ENCODE measurements at places on chromosomes 7 and 10.

DNA sequence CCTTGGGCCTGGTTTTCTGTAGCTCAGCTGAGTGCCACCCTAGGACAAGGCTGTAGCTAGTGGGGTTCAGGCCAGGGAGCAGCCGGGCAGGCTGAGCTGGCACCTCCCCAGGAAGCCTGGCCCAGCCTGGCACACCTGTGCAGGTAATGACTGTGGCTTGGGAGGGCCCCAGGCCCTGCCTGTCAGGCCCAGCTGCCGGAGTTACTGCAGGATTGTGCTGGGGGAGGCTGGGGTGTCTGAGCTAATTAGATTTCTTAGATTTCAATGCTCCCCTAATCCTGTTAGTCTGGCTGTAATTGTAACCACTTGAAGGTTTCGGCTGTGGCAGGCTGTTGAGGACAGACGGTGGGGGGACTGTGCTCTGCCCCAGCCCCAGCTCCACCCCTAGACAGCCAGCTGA is 6.0 kb downstream of the ZMIZ1 start:
- DNase-seq, result no peak

- peak; percentile 49 for DNase-seq
These were observed 111.8 kb upstream of the CNTNAP2 start for GRCh38 chr7:146004805-146005204.

- no peak for DNase-seq
These were observed 20.2 kb downstream of the DPYSL4 start for GRCh38 chr10:132206806-132207535.

- no peak for DNase-seq
These were observed 10.2 kb downstream of the VENTX start for GRCh38 chr10:133247681-133248333.

GRCh38 chr7:20233362-20233761 is 16.2 kb upstream of the MACC1 start:
- DNase-seq, result no peak

DNA sequence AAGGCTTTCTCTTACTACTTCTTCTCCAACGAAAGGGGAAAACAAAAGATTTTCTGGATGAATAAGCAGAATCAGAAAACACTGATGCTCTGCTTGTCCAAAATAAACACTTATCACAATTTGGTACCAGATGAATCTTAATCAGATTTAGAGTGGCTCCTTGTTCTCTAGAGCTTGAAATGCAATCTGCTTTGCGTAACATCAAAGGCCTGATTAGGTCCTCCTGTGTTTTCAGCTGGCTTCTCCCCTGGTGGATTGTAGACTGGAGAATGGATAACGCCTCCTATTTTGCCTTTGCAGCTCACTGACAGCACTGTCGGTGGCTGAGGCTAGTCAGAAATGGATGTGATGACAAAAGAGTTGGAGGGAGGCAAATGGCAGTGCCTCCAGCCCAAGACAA is 91.2 kb downstream of the FAM13C start:
- no peak for DNase-seq

DNA sequence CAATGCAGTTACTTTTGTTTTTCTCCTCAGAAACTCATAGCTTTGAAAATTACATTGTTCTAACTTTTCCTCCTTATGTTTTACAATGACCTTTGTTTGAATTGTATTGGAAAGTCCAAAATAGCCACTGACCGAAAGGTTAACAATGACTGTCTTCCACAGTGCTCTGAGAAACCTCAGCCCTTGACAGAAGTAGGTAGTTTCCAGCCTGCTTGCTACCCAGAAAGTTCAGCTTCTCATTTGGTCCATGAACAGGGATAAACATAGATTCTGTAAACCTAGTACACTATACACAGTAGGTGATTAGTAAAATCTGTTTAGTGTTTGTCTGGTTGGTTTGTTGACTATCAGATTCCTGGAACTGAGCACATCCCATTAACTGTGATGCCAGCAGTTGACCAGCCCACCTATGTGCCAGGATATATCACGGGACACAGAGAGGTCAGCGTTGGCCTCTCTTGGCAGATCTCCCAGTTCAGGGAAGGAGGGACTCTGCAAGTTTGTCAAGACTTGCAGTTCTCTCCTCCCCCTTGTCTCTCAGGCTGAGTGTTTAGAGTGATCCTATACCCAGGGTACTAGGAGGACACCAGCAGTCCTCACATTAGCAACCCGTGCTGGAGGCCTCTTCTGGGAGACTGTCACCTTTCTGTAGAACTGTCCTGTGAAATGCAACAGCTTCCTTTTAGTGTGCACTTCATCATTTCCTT is 297.6 kb downstream of the ARHGAP12 start:
- no peak for DNase-seq

- peak; percentile 84 for DNase-seq
These were observed 208.4 kb downstream of the TPST1 start for GRCh38 chr7:66413379-66414114.

- peak; percentile 6 for DNase-seq
These were observed 34.0 kb downstream of the PRKAR2B start for GRCh38 chr7:107078517-107078966.

DNA sequence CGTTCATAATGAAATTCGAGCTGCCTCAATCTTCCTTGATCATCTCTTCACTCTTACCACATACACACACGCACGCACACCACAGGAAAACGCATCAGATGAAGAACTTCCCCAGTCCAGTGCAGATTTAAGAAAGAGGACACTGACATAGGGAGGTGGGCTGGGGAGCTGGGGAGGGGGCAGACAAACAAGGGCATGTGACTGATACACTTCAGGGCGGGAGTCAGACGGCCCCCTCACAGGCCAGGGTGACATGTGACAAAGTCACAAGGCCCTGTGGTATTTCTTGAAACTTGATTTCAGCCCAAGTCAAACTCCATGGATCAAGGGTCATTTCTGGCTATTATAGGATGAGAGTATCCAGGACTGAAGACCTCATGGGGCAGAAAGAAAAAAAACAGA is 82.6 kb downstream of the KCNMA1 start:
- no peak for DNase-seq

- peak; percentile 80 for DNase-seq
These were observed 239.0 kb downstream of the REEP3 start for GRCh38 chr10:63760034-63760707.

DNA sequence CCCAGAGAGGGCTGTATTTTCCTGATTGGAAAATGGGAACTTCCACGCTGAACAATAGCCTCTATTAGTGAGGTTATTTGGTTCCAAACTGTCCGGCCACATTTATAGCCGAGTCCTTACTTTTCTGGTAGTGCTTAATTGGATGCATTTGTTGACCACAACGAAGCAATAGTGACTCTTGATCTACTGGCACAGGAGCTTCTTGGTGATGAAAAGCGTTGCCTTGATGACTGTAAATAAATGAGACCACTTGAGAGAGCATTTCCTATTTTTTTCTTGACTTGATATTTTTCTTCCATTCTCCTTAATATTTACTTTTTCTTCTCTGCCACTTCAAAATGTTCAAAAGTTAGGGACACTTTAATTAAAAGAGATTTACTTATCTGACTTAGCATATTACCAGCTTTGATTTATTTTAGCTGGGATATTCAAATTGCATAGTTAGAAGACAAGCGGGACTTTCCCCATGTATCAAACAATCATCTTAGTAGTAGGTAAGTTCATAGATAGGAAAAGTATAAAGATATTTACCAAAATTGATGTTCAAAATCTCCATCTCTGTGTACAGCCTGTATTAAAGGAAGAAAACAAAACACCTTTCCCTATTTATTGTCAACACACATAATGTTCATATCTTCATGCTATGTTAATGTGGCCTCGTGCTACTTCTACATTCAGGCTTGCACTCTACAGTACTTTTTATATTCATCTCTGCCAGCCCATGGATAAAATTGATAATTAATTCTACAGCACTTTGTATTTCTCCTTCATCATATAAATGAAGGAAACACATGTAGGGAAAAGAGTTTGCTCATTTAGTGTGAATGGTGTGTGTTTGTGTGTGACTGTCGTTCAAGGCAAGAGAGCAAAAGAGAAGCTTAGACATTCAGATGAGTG is 5.1 kb upstream of the SP8 start:
- DNase-seq, result no peak

DNA sequence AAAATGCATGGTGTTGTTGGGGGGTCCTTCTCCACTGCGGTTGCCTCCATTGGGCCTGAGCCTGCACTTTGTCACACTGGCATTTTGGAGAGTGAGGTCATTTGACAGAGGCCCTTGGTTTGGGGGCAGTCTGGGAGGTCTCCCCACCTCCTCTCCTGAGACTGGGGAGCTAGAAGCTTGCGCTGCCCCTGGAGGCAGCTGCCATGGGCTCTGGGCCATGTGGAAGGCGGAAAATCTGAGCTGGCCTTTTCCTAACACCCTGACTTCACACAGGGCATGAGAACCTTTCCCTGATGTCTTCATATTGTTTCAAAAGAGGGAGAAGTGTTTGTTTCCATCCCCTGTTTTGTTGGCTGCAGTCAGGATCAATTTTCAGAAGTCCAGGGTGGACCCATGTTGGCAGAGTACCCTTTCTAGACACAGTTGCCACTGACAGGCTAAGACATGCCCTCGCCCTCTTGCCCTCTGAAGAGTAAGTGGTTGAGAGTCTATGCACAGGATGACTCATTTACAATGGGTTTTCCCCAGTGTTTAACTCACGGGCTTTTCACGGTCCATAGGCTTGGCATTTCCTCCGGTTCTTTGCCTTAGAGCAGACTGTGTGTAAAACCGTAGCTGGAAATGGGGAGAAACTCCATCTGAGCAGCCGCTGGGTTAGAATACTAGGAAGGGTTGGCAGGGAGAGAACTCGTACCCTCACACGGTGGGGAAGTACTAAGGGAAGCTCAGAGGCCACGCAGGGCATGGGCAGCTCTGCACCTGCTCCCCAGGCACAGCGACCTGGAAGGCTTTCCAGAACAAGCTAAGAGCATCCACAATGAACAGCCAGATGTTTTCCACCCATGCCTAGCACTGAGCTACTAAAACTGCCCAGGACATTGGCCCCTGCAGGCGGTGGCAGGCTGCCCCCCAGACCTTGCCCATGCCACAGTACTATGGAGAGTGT is 655.0 kb downstream of the SDK1 start:
- DNase-seq, result no peak

- DNase-seq, result peak; percentile 82
These were observed 83.5 kb downstream of the SPDYE5 start for GRCh38 chr7:75575488-75576121.

DNA sequence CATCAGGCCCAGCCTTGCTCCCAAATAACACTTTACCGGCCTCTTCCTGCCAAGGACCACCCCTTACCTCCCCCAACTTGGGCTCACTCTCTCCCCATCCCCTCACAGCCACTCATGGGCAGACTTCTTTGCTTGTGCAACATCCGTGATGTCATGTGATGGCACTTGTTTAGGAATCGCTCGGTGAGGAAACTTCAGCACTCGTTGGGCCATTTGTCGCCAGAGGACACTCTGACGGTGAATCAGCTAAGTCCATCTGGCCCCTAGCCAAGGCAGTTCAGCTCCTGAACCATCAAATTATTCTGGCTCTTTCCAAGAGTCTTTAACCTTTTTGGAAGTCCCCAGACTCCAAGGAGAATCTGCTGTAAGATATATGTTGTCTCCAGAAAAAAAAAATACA is 19.2 kb downstream of the BTBD16 start:
- no peak for DNase-seq

DNA sequence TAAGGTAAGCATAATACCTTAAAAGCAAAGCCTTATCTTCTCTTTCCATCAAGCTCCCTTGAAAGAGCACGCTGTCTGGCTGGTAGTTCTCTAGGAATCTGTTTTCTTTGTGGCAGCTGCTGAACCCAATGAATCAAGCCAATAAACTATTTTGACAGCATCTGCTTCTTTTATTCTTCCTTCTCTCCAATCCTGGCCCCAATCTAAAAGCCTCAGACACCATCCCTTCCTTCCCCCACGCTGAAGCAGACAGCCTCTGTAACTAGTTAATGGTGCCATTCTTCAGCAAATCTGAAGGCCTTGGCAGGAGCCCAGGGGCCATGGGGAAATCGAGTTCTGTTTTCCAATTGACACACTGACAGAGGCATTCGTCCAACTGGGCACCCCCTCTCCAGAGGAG is 186.6 kb upstream of the LYZL1 start:
- peak; percentile 33 for DNase-seq

DNA sequence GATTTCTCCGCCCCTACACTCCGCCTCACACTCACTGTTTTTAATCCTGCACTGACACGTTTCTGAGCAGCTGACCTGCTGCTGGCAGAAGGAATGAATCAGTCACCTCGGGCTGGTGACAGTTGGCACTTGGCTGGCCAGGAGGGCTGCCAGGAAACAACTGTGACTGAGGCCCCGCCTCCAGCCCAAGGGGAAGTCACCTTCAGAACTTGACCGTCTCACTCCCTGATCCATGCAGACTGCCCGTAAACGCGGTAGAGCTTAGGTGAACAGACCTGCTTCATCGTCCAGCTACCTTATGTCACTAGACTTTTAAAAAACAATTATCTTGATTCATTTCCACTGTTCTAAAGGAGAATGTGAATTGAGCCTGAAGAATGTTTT is 107.5 kb downstream of the DOCK1 start:
- DNase-seq, result no peak

- no peak for DNase-seq
These were observed 5.9 kb upstream of the GDF10 start for GRCh38 chr10:47294057-47294456.

DNA sequence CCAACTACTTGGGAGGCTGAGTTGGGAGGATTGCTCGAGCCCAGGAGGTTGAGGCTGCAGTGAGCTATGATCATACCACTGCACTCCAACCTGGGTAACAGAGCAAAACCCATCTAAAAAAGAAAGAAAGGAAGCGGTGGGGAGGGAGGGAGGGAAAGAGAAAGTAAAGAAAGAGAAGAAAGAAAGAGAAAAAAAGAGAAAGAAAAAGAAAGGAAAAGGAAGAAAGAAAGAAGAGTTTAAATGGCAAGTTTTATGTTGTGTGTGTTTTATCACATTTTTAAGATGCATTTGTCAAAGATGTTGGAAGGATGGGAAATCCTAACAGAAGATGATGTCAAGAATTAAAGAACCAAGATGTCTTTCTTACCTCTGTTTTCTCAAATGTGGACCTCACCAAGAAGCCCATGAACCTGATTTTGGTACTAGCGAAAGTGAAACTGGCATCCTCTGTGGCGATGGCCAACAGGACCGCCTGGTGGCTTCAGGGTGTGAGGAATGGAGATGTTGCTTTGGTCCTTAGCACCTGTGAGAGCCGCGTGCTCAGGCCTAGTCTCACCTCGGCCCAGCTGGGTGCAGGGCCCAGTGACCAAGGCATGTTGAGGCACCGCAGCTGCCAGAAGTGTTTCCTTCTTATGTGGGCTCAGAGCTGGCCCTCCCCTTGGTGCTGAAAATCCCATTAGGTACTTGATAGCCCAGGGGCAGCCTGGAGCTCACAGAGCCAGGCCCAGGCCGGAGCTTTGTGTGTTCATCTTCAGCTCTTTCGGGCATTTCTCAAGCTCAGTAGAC is 9.8 kb downstream of the UCMA start:
- no peak for DNase-seq

DNA sequence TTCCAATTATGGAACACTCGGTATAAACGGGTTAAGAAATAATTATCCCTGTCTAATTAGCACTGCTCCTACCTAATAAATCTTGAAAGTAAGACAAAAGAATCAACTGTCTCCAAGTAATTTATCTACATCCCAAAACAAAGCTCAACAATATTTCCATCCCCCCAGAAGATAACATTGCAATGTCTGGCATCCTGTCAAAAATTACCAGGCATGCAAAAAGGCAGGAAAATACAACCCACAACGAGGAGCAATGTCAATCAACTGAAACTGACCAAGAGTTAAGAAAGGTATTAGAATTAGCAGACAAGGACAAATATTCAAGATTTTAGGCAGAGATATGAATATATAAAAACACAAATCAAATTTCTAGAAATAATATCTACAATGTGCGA is 84.5 kb upstream of the SVIL start:
- no peak for DNase-seq

- DNase-seq, result no peak
These were observed 99.1 kb downstream of the BMPR1A start for GRCh38 chr10:86855513-86855912.

GRCh38 chr10:66925896-66926715 is at the start of gene LRRTM3:
Gene LRRTM3 (plus strand): TSS chr10:66926036.
- peak; percentile 87 for DNase-seq
